NT2/D1 (cell line): ENCODE measurements at places on chromosomes 1 and 21.

- DNase-seq, result no peak
Measured at GRCh38 chr1:156667610-156667967, 9.6 kb downstream of the NES start.

DNA sequence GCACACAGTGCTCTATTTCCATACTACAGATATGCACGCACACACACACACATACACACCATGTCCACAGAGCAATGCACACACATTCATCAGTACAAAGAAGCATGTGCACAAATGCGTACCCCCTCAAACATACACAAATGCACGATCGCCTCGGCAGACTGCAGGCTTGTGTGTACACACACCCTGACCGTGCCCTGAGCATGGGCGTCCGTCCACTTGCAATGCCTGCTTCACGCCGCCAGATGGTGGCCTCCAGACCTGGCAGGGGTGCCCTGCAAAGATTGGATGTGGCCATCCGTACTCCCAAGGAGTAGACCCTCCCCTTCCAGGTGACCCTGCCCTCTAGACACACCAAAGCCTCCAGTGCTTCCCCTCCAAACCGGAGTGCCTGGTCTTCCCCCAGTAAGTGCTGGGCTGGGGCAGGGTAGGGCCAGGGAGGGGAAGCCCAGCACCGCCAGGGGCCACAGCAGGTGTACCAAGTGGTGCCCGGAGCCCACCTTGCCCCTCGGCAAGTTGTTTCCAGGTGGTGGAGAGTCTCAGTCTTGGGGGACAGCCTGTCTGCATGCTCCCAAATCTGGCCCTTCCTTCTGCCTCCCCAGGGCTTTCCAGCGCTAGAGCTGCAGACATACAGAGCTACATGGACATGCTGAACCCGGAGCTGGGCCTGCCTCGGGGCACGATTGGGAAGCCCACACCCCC lies 20.6 kb downstream of the ESPN start:
- DNase-seq, result no peak

GRCh38 chr1:211703812-211704537 lies 28.6 kb upstream of the NEK2 start:
- DNase-seq, result no peak

GRCh38 chr1:93925206-93925605 lies 16.0 kb upstream of the GCLM start:
- no peak for DNase-seq

DNA sequence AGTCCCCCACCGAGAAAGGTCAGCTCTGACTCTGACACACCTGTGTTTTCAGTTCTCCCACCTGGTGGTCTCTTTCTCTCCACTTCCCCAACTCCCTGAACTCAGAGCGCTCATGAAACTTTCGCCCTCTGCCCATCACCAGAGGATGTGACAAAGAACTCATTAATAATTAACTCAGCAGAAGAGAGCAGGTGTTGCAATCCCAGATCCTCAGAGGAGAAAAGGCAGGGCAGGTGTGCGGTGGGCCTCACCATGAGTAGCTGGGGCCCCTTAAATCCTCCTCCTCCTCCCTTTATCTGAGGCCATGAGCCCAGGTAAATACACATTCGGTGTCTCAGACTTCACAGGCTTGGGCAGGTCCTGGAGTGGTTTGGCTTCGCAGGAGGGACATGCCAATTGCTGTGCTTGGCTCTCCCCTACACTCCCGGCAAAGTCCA lies 1.7 kb upstream of the LAMB3 start:
- DNase-seq, result no peak

DNA sequence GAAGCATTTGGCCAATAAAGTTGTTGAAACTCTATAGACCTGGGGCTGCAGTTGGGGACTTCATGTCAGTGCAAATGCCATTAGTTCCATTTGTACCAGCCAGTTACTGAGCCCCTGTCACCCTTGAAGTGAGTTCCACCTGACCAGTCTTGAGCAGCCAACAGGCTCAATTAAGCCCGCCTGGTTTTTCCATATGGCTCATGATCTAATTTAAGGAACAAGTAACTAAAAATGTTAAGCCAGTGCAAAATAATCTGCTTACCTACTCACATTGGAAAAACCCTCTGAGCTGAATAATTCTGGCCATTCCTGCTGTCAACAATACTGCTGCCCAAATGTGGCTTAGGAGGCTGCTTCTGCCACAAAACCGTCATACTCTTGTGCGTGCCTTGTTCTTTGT lies 21.6 kb downstream of the NSUN4 start:
- DNase-seq, result no peak
